ENCODE measurements at places on chromosomes 1 and 21. TPM values are rescaled to one million over a fixed set of nuclear protein-coding genes. Genes with fewer than 3 reads are reported as not detected.

The DYRK3 gene
- 26.8 TPM for total RNA-seq

The IFI44 gene
- 40.0 TPM for total RNA-seq

The C1orf56 gene
- total RNA-seq, result 6.9 TPM

The LCE1E gene
- total RNA-seq, result not detected

The LCE3E gene
- total RNA-seq, result not detected

The ELF3 gene
- total RNA-seq, result 39.4 TPM

The PRDM16 gene
- total RNA-seq, result 1.5 TPM

The DCDC2B gene
- not detected for total RNA-seq

The CACNA1S gene
- total RNA-seq, result not detected

The TSPEAR gene
- not detected for total RNA-seq

The PRPF38B gene
- 13.7 TPM for total RNA-seq

The NR5A2 gene
- total RNA-seq, result 0.03 TPM

The RGS13 gene
- not detected for total RNA-seq

The IFNLR1 gene
- not detected for total RNA-seq

The CHI3L1 gene
- 0.24 TPM for total RNA-seq

The KCNJ10 gene
- not detected for total RNA-seq

The NGF gene
- total RNA-seq, result 2.8 TPM

The BEND5 gene
- not detected for total RNA-seq

The CAMTA1 gene
- 97.5 TPM for total RNA-seq

The TFF2 gene
- total RNA-seq, result not detected

The MAN1A2 gene
- total RNA-seq, result 36.4 TPM

The RGS16 gene
- 23.4 TPM for total RNA-seq

The MAD2L2 gene
- total RNA-seq, result 70.3 TPM

The ACTL8 gene
- total RNA-seq, result not detected

The VSIG8 gene
- not detected for total RNA-seq

The CCDC17 gene
- 0.38 TPM for total RNA-seq

The CFAP45 gene
- total RNA-seq, result 2.4 TPM

The BARHL2 gene
- total RNA-seq, result not detected

The KCND3 gene
- 0.17 TPM for total RNA-seq

The CYP4A11 gene
- total RNA-seq, result not detected

All from A172 (cell line).